Stomach (tissue), 19 donors: ENCODE measurements at places on chromosomes 13 and 19. TPM values are rescaled to one million over a fixed set of nuclear protein-coding genes. Genes with fewer than 3 reads are reported as not detected.

The MLNR gene
- total RNA-seq, result 2.4 TPM

The HMG20B gene
- 90.4 TPM for total RNA-seq

The DPY19L3 gene
- total RNA-seq, result 10.7 TPM

The RAB3D gene
- 63.3 TPM for total RNA-seq

The CD320 gene
- 13.0 TPM for total RNA-seq

DNA sequence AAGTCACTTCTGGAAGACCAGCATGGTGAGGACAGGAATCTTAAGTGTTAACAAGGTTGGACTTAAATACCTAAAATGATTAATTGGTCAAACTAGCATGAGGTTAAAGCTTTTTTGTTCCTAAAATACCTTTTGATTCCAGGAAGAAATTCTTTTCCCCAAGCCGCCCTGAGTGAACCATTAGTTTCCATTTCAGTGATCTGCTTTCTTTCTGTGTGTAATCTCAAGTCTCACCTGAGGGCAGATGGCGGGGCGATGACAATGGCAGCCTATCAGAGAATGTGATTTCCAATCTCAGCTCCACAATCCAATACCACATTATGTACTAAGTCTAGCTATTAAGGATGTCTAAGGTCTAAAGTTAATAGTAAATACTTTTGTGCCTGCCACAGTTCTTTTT lies 390.9 kb upstream of the SGCG start:
- no peak overlapping the region for H3K4me3 ChIP-seq
- no peaks in the 10 kb centered on the region for H3K36me3 ChIP-seq
- no peak overlapping the region for H3K27ac ChIP-seq
- peaks cover 15% of the 10 kb centered on the region for H3K27me3 ChIP-seq
- H3K4me1 ChIP-seq, result peaks cover 14% of the 10 kb centered on the region
- no peak for DNase-seq

- peaks cover 36% of the 10 kb centered on the region for H3K36me3 ChIP-seq
- peak overlapping the region; percentile 95 for H3K27ac ChIP-seq
- peaks cover 59% of the 10 kb centered on the region for H3K4me1 ChIP-seq
- peak; percentile 58 for DNase-seq
- H3K4me3 ChIP-seq, result peak overlapping the region; percentile 91
- no peaks in the 10 kb centered on the region for H3K27me3 ChIP-seq
Observed at GRCh38 chr19:47779524-47780214, 1.2 kb downstream of the SELENOW start.

GRCh38 chr13:29456419-29456818 lies 139.1 kb downstream of the SLC7A1 start:
- H3K27me3 ChIP-seq, result no peaks in the 10 kb centered on the region
- H3K4me1 ChIP-seq, result no peaks in the 10 kb centered on the region
- DNase-seq, result no peak
- H3K4me3 ChIP-seq, result no peak overlapping the region

GRCh38 chr19:20325151-20325550 lies 158.1 kb downstream of the ZNF486 start:
- no peaks in the 10 kb centered on the region for H3K27me3 ChIP-seq
- no peak for DNase-seq
- no peaks in the 10 kb centered on the region for H3K36me3 ChIP-seq
- H3K27ac ChIP-seq, result no peak overlapping the region
- no peak overlapping the region for H3K4me3 ChIP-seq

DNA sequence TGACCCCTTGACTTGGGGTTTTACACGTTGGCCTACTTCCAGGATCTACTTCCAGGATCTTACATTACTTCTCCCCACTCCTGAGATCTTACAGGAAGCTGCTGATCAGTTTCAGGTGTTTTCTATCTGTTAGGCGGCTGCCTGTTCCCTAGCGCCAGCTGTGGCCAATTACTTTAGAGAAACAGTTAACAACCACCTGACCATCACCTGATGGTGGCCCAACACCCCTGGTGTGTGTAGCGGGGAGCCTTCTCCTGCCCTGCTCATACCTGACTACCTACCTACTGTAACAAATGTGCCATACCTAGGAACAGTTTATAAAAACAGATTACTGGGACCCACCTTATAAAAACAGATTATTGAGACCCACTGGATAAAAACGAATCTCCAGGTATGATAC lies 2.8 kb upstream of the POP4 start:
- H3K27me3 ChIP-seq, result no peaks in the 10 kb centered on the region
- H3K36me3 ChIP-seq, result no peaks in the 10 kb centered on the region
- peaks cover 15% of the 10 kb centered on the region for H3K4me1 ChIP-seq
- no peak overlapping the region for H3K4me3 ChIP-seq
